NCI-H226 (cell line): ENCODE measurements at places on chromosomes 12 and 14.

DNA sequence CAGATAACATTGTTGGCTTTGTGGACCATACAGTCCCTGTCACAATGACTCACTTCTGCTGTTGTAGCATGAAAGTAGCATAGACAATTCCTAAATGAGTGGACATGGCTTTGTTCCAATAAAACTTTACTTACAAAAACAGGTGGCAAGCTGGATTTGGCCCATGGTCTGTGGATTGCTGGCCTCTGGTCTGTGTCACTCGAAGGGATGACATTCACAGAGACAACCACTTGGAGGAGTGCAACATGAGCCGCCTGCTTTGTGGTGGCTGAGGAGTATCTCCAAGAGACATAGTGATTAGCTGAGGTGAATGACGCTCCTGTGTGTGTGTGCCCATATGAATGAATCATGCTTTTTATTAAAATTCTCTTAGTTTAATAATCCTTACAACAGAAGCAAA lies 81.3 kb upstream of the NRXN3 start:
- DNase-seq, result no peak

GRCh38 chr12:1873531-1874510 lies 44.6 kb downstream of the CACNA2D4 start:
- no peak for DNase-seq

GRCh38 chr14:74949191-74949601 lies 6.2 kb downstream of the PGF start:
- no peak for DNase-seq

GRCh38 chr12:99287136-99287535 lies 360.4 kb upstream of the GARIN6 start:
- no peak for DNase-seq

DNA sequence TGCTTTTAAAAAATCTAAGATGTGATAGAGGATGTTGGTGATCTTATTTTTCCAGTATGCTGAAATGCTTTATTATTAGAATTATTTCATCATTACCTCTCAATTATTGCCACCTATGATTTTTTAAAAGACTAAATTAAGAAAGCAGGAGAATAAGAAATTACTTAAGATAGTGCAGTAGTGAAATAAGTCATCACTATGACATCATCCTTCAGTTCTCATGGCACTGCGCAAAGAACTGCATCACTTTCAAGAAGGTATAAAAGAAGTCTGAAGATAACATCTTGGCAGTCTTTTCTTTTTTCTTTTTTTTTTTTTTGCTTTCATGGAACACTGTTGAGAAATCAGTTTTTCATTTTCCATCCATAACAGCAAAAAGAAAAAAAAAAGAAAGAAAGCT lies 24.4 kb downstream of the NT5DC3 start:
- DNase-seq, result no peak

- peak; percentile 12 for DNase-seq
Measured at GRCh38 chr12:63362791-63363190, 211.8 kb upstream of the AVPR1A start.

GRCh38 chr14:98177551-98177950 lies 1094.4 kb downstream of the BCL11B start:
- no peak for DNase-seq

GRCh38 chr12:101920906-101921305 lies 43.5 kb downstream of the DRAM1 start:
- DNase-seq, result no peak

- no peak for DNase-seq
Measured at GRCh38 chr12:121804417-121805111, 755 bp downstream of the SETD1B start.

GRCh38 chr12:127297327-127297726 lies 969.6 kb upstream of the TMEM132C start:
- DNase-seq, result no peak
